ENCODE measurements at places on chromosomes 6 and 20.

DNA sequence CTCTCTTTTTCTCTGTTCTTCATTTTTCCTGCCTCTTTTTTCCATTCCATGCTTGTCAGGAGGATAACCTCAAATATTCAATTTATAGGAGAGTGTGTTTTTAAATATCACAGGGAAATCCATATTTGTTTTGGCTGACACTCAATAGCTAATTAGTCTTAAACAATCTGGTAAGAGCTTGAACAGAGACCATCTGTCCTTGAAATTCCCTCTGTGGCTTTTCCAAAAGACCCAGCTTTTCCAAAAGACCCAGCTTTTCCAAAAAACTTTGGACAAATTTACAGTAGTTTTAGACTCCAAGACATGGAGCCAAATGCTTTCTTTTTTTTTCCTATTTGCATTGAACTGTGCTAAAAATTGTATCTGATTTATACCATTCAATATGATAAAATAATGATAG lies 127.4 kb upstream of the FAM83B start:
- DNase-seq = no peak

DNA sequence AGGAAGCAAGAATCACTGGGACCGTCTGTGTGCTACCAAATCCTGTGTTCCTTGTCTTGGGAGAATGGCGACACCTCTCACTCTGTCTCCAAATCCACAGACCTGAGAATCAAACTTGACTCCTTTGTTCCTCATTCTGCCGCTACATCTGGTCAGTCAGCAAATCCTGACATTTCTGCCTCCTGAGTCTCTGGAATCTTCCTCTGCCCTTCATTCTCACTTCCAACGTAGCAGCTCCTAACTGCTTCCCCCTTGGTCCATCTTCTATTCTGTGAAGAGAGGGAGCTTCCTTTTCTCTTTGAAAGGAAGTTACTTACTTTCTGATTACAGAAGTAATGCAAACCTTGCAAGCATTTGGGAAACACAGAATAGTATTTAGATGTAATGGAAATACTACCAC lies 37.7 kb downstream of the SYTL3 start:
- no peak for DNase-seq

DNA sequence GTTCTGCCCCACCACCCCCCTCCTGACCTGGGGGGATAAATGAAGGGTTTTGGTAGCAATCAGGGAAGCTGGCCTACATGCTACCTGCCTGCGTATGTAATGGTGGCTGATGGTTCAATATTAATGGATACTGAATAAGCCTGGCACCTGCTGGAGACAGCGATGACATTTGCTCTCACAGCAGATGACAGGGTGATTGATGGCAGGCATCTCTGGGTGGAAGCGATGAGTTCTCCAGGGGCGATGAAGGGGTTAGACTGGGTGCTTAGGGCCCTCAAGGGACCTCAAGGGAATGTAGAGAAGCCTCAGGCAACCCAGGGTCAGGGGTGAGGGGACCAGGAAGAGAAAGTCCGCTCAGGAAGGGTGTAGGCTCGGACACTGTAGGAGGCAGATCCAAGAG lies 107.7 kb upstream of the MLN start:
- no peak for DNase-seq

GRCh38 chr6:163207431-163208383 lies 206.8 kb upstream of the QKI start:
- no peak for DNase-seq

- no peak for DNase-seq
These were observed 10.7 kb downstream of the PXDC1 start for GRCh38 chr6:3740551-3741476.

DNA sequence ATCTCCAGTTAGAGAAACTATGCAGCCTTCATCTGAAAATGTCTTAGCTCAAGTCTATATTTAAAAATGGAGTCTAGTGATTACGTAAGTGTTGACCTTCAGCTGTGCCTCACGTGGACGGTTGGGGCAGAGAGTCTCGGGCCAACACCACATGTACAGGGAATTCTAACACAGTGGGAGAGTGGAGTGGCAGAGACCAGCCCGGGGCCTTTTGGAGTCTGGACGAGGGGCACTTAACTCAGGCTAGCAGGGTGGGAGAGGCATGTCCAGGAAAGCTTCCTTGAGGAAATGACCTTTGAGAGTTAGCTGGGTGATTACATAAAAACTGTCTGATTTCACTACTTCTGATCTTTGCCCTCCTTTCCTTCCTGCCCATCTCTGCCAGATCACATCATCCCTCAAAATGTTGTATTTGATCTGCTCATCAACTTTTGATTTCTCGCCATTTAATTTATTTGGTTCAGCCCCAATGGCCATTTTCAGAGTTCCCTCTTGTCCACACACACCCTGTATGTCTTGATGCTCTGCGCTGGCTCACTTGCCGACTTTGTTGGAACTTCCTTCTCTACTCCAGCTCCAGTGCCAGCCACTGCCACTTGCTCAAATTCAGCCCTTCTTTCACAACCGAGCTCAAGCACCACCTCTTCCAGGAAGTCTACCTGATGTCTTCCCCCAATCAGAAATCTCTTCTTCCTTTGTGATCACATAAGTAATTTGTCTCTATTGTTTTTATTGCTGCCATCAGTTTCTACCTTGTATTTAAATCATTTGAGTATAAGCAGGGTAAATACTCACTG lies 2.6 kb downstream of the ARMC2 start:
- no peak for DNase-seq

All from C1 segment of cervical spinal cord (tissue), 14 donors.